ENCODE measurements at places on chromosomes 4 and X.
A peak's percentile ranks its signal among the peaks of the same experiment; 100 is the strongest.

DNA sequence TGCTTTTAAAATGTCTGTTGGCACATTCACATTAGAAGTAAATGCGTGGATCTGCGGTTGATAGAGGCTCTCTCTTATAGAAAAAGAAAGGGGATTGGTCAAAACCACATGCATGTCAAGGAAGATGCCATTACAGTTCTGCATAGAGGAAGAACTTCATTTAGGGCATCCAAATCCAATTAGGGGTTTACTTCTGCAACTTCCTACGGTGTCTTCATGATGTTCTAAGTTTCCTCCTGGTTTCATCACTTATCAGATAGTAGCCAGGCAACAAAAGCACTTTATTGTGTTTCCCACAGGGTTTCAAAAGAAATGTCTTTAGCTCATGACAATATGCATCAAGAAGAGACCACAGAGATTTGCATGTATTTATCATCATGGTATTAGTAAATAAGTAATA, 136.0 kb upstream of the HPGD start:
- peak; percentile 14 for DNase-seq

DNA sequence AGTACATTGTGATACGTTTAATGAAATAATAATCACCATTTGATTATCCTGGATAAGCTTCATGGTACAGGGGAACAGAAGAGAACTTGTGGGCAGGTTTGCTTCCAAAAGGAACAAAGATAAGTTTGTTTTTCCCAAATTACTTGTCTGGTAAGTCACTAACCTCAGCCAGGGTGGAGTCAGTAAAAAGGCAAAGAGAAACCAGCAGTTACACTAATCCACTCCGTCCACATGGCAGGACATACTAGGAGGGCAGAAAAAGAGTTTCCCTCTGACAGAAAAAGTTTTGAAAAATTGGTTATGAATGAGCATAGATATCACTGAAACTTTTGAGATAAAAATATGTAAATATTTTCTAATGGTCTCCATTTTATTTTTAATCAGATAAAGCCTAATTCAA, 285.9 kb downstream of the IL15 start:
- DNase-seq: peak; percentile 35

GRCh38 chrX:7925867-7926472, 1.2 kb downstream of the PNPLA4 start:
- peak; percentile 69 for DNase-seq

DNA sequence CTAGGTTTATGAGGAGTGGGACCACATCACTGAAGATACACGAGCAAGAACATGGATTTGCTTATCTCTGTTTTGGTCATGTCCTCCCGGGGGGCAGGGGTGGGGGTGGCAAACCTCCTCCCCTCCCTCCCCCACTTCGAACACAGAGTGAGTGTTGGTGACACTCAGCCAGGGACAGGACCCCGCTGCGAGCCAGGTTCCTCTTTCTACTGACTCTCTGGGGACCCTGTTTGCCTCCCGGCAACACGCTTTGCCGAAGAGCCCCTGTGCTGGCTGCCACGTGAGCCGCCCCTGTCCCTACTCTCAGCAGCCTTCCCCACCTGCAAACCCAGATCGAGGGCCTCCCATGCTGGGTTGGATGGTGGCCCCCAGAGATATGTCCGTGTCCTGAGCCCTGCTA, 34.7 kb downstream of the P2RY8 start:
- DNase-seq: no peak

DNA sequence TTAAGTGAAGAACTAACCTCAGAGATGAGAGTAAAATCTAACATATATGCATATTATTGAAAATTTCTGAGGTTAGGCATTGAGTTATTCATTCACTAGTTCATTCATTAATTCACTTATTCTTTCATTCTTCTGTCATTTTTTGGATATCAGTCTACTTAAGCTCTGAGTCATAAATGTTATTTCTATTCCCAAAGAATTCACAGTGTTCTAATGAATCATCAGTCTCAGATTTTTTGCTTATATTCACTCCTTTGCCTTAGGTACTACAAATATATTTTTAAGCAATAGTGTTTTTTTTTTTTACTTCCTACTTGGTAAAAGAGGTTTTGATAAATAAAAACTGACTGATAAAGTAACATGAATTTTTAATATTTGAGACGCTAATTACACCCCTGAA, 95.2 kb upstream of the DKK2 start:
- peak; percentile 39 for DNase-seq

- no peak for DNase-seq
Observed at GRCh38 chr4:118962540-118962939, 73.9 kb downstream of the SYNPO2 start.

DNA sequence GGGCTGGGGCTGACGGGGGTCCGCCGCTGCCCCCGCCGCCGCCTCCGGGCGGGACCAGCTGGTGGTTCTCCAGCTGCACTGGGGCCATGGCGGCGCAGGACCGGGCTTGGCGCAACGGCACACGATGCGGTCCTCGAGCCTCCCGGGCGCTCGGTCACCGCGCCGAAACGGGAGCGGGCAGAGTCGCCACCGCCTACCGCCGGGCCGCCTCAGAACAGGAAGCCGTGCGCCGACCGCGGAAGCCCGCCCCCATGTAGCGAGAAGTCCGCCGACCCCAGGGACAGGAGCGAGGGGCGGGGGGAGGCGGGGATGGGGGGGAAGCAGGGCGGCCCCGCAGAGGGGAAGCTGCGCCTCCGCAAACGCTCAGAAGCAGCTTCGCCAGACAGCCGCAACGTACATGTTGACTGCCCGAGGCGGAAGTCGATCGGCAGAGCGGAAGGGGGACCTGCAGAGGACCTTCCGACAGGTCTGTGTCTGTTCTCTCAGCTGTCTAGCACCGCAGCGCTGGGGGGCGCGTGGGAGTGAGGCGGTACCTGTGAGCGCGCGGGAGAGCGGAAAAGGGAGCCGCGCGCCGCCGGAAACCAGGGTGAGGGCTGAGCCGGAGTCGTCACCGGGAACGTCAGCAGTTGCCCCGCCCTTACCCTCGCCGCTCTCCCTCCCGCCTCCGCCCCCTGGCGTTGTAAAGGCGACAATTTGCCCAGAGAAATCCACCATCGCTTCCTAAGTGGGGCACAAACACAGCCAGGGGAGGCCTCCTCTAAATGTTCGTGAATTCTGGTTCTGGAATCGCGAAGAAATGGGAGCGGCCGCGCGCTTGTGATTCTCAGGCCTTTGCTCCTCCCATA, at the start of gene MED14:
Gene MED14, minus strand, starts transcription at position 218 of the 845 bp plus-strand sequence. Its CDS starts 130 bp downstream, at position 88.
- DNase-seq: peak; percentile 76

DNA sequence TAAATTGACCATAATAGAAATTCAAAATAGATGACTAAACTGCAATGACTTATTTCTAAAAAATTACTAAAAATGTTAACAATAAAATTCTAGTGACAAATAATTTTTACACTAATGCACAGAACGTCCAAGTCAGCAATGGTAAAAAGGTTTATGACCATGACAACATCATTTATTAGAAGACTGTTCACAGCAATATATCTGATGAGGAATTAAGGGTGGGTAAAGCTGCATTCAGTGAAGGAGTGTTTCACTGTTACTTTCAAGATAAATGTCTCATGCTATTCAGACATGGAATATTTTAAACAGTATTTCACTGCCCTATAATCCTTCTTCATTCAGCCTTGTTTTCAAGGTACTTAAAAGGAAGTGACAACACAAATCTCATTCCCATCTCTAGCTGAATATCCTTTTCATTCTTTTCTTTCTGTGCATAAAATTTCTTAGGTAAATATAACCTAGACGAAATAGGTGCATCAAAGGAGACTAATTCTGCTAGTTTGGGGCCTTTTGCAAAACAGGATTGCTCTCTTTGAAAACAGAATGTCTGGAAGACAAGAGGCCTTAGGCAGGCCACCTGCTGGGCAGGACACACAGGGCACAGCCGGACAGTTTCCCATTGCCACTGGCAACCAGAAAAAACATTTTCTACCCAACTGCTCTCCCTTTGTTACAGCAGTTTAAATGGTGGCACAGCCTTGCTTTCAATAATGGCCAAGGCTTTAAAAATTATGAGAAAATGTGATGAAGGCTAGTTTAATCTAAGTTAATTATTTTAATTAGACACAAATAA, 600.3 kb downstream of the SPRY1 start:
- no peak for DNase-seq

DNA sequence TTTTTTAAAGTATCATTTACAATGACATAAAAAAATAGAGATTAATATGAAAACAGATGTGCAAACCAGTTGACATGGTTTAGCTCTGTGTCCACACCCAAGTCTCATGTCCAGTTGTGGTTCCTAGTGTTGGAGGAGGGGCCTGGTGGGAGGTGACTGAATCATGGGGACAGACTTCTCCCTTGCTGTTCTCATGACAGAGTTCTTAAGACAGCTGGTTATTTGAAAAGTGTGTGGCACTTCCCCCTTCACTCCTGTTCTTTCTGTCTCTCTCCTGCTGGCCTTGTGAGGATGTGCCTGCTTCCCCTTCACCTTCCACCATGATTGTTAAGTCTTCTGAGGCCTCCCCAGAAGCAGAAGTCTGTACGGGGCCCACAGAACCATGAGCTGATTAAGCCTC, 23.8 kb downstream of the CNOT6L start:
- DNase-seq: no peak

- DNase-seq: no peak
Observed at GRCh38 chr4:38469410-38469809, 194.6 kb upstream of the KLF3 start.

DNA sequence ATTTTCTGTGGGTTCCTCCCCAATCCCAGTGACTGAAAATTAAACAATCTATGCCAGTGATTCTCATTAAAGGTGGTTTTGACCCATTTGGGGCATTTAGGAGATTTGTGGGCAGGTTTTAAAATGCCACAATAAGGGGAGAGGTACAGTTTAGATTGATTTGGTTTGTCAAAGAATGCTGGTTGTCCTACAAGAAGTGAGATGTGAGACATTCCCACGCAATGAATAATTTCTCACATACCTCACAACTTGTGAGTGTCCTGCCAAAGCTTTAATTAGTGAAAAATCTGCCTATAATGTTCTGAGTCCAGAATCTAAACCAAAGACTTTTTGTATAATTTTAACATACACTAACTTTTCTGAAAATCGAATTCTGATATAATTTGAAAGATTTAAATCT, 199.4 kb downstream of the MAPK10 start:
- DNase-seq: no peak

- DNase-seq: no peak
Observed at GRCh38 chr4:96986816-96987215, 1146.9 kb downstream of the PDHA2 start.

DNA sequence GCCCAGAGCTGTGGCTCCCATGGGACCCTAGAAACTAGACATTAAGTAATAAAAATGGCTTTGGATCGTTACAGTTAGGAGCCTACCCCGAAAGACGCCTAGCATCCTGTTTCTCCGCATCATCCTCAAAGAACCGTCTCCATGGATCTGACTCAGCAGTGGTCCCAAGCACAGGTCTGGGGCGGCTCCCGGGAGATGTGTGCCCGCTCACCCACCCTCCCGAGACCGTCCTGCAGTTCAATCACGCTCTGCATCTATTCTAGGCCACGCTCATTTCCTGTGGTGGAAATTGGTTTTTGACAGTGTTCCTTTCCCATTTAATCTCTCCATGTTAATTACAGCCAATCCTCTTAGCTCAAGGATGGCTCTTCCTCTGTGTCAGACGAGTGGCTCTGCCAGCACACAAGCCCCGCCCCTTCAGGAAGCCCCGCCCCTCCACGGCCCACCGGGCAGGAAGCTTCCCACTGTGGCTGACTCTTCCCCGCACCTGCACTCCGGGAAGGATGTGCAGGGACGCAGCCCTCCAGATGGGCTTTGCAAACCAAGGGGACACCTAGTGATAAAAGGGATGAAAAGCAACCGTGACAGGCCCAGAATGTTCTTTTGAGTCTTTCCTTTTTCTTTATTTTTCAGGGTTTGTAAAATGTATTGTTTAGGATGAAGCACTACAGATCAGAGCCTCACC, 34.5 kb upstream of the HELT start:
- peak; percentile 43 for DNase-seq

- no peak for DNase-seq
Observed at GRCh38 chr4:161952382-161952781, 211.4 kb downstream of the FSTL5 start.

DNA sequence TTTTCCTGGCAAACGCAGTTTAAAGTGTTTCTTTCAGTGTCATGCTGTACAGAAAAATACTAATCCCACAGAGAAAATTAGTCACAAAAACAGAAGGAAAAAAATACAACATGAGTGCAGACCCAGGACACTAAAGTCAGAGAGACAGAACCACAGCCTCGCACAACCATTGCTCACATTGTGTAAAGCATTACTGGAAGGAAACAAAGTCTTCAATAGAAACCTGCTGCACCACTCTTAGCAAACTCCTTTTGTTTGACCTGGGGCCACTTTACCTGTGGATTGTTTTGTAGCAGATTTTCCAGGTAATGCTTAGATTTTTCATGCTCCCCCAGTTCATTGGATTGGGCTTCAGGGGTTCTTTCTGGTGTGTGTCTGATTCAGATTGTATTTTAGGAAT, 131.8 kb upstream of the TMLHE start:
- no peak for DNase-seq

DNA sequence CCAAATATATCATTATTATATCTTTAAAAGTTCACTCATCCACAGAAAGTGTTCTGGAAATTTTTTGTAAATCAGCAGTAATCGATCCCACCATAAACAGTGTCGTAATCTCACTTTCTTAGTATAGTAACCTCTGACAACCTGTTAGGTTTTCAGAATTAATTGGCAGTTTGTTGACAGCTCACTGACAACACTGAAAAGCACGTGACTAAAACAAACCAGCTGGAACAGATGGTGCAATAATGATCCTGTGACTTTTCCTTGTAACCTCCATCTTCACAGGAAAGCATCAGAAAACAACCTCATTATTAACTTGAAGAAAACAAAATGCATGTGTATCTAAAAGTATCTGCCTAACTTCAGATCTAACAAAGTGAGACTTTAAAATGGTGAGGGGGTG, 48.5 kb downstream of the FSTL5 start:
- no peak for DNase-seq

GRCh38 chrX:29687687-29688086, 527.7 kb upstream of the MAGEB2 start:
- DNase-seq: peak; percentile 58

GRCh38 chrX:64187762-64188150, 17.8 kb downstream of the AMER1 start:
- DNase-seq: no peak

- DNase-seq: no peak
Observed at GRCh38 chr4:79298027-79298426, 27.8 kb downstream of the NAA11 start.

- DNase-seq: no peak
Observed at GRCh38 chr4:40731792-40732245, 17.9 kb upstream of the NSUN7 start.

DNA sequence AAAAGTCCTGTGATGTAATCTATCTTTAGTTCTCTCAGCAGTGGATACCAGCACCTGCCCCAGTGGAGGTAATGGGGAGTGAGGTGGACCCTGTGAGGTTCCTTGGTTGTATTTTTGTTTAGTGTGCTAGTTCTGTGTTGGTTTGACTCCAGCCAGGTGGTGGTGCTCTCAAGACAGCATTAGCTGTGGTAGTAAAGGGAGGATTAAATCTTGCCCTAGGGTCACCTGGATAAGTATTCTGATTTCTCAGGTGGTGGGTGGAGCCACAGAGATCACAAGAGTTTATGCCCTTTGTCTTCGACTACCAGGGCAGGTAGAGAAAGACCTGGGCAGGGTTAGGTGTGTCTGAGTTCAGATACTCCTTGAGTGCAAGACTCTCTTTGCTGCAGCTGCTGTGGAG, 176.3 kb upstream of the EDA2R start:
- DNase-seq: no peak

All from fibroblast of the aortic adventitia (primary cell).